H9 (cell line): ENCODE measurements at places on chromosomes 5 and 9. TPM values are rescaled to one million over a fixed set of nuclear protein-coding genes. Genes with fewer than 3 reads are reported as not detected.
A peak's percentile ranks its signal among the peaks of the same experiment; 100 is the strongest.

DNA sequence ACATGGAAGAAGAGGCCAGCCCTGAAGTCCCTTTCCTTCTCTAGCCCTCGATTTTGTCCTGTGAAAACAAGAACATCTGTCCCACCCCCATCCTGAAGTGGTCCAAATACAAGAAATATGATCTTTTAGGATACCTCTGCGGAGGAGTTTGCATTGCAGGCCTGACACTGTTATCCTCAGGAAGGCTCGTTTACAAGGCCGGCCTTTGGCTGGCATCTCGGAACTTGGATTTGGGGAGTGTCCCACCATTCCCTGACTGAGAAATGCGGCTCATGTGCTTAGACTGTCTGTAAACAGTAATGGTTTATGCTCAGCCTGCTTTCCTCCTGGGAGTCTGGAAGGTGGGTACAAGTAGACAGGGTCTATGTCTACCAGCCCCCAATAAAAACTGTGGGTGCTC lies 26.4 kb downstream of the WHRN start:
- no peak overlapping the region for H3K4me3 ChIP-seq
- no peaks in the 10 kb centered on the region for H3K27me3 ChIP-seq
- no peak overlapping the region for H3K27ac ChIP-seq

- peaks cover 3% of the 10 kb centered on the region; the same call in 1 of the 2 replicates for H3K4me1 ChIP-seq
- H3K27ac ChIP-seq, result no peak overlapping the region
- no peaks in the 10 kb centered on the region for H3K27me3 ChIP-seq
- H3K4me3 ChIP-seq, result peak overlapping the region; percentile 83
- DNase-seq, result no peak
Measured at GRCh38 chr9:111483439-111483857, 735 bp downstream of the ECPAS start.

Gene SPATA31A3
- total RNA-seq, result 0.35 and 0.46 TPM in 2 replicates

DNA sequence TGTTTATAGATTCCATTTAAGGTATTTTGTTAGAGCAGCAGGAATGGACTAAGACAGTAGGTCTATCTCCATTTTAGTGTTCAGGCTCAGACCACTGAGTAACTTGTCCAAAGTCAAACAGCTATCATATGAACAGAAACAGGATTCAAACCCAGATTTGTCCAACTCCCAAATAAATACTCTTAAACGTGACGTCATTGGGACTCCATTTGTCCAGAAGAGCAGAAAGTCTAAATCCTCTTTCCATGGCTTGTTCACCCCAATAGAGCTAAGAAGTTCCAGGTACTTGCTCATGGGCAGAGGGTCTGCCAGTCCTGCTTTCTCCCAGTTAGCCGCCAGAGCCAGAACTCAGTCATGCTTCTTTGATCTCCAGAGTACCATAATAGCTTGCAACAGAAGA lies 16.3 kb upstream of the VLDLR start:
- no peaks in the 10 kb centered on the region; the same call in 1 of the 2 replicates for H3K4me1 ChIP-seq
- DNase-seq, result no peak
- H3K36me3 ChIP-seq, result peaks cover 5% of the 10 kb centered on the region; the same call in 1 of the 2 replicates
- H3K4me3 ChIP-seq, result no peak overlapping the region
- H3K27me3 ChIP-seq, result no peaks in the 10 kb centered on the region
- H3K27ac ChIP-seq, result no peak overlapping the region

Gene TSSK1B
- 0.17 TPM in 1 of 2 replicates, not detected in the other for total RNA-seq

DNA sequence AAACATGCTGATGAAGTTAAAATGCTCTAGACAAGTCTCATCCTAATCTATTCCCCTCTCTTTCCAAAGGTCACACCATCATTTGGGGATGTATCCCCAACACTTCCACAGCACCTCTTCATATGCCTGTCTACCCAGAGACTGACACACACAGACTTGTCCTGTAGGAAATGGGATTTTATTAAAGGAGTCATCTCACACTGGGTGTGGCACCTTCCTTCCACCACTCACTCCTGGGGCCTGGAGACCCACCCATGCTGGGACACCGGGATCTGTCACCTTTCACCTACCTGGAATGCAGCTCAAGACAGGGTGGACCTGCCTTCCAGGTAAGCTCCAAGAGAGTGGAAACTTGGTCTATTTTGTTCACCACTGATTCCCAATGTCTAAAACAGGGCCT lies 99.4 kb upstream of the HAND1 start:
- H3K27ac ChIP-seq, result no peak overlapping the region
- DNase-seq, result no peak
- no peaks in the 10 kb centered on the region for H3K36me3 ChIP-seq
- H3K4me3 ChIP-seq, result no peak overlapping the region
- H3K4me1 ChIP-seq, result no peaks in the 10 kb centered on the region

Gene SLCO6A1
- total RNA-seq, result 0.46 and 0.77 TPM in 2 replicates

Gene CFAP157
- total RNA-seq, result 0.15 and 0.22 TPM in 2 replicates
